Suppressor macrophage treated with lipopolysaccharide for 4 hours (primary cell): ENCODE measurements at places on chromosomes 11 and 22.
A peak's percentile ranks its signal among the peaks of the same experiment; 100 is the strongest.

GRCh38 chr11:118916842-118917388, 8.8 kb downstream of the BCL9L start:
- no peak for DNase-seq

DNA sequence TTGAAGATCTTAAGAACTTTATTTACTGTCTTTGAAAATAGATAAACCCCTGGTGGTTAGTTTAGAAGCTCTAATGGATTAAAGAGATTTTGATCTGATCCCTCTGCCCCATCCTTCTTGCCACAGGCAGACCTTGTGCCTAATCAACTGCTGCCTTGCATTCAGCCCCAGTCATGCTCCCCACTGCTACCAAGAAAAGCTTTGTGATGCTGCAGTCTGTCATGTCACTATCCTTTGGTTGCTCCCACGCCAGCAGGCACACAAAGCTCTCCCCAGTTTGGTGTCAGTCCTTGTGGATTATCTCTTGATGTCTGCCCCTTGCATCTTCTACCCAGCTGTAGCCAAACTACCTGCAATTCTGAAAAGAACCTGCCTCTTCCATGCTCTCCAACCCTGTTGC, 112.2 kb downstream of the MTNR1B start:
- no peak for DNase-seq

DNA sequence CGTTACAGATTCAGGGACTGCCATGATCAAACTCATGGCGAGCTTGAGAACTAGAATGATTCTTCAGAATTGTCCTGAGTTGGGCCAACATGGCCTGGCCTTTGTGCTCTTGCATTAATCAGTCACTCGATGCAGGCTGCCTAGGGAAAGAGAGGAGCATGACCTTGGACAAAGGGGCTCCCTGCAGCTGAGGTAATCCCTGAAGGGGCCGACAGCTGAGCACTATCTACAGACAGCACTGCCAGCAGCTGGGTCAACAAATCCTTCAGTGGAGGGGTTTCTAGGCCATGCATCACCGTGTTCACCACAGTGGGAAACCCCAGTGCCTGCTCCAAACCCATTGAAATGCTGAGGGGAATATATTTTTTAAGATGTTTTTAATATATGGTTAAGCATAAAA, 159.5 kb upstream of the POU2AF2 start:
- no peak for DNase-seq

DNA sequence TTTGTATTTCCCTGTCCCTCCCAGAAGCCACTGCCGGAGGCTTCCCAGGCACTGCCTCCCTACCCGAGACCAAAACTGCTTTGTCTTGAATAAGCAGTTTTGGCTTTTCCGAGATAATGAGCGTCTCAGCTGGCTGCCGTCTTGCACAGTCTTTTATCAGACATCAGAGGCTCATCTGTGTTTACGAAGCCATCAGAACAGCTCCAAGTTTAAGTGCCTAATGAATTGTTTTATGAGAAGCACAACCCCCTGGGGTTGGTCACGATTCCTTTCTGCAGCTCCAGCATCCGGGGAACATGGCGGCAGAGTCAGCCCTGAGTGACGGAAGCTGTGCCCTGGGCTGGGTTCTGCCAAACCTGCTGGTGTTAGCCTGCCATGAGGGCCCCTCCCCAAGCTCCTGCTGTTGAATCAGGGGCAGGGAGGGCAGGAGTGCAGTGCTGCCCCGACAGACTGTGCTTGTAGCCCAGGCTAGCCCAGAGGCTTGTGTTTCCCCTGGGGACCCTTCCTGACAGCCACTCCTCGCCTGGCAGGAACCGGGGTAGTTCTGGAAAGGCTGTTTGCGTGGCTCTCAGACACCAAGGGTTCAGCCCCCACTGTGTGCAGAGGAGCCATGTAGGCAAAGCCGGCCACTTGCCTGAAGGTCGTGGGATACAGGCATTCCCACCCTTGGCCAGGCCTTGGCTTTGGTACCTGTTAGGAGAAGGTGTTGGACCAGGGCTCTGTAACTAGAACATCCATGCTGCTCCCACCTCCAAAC, 96.1 kb downstream of the MORC2 start:
- DNase-seq = no peak

- DNase-seq = no peak
Observed at GRCh38 chr11:33685082-33685481, 15.5 kb downstream of the C11orf91 start.

- no peak for DNase-seq
Observed at GRCh38 chr11:79173615-79174014, 267.2 kb downstream of the TENM4 start.

DNA sequence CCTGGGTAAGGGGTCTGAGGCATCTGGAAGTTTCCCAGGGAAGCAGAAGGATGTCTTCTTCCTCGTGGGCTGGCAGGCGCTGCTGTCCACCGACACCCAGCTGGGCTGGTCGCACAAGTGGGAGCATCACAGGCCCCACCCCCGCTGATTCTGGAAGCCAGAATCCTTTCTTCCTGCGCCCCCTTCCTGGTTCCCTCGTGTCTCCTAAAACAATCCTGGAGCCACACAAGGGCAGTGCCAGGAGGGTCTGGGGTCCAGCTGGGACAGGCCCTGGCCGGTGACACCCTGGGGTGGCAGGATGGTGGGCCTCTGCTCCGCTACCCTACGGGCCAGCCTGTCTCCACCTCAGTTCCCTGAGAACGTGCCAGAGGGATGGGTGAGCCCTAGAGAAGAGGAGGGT, 4.2 kb downstream of the LSP1 start:
- no peak for DNase-seq

GRCh38 chr22:32754413-32755041, 47.0 kb upstream of the TIMP3 start:
- peak; percentile 57 for DNase-seq
